ENCODE measurements at places on chromosomes 1 and 21.

DNA sequence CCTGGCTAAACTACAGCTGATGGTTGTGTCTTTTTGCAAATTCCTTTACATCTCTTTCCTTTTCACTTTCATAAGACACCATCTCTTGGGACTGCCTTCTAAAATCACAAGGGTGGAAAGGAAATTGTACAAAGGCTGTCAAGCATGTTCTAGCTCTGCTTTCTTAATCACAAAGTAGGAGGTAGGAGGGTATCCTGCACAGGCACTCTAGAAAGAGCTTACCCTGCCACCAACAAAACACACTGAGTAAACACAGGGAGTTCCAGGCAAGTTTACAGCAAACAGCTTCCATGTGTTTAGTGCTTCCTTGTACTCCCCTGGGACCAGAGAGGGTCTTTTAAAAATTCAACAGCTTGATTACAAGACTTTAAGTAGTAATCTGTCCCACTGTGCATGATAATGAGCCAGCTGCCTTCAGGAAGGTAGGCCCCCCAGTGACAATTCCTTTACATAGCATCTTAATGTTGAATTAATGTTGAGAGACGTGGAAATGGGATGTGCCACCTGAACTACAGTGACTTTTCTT, 2.4 kb downstream of the PLPP3 start:
- DNase-seq: no peak

GRCh38 chr21:45768011-45768739, 124.7 kb downstream of the PCBP3 start:
- DNase-seq: no peak

DNA sequence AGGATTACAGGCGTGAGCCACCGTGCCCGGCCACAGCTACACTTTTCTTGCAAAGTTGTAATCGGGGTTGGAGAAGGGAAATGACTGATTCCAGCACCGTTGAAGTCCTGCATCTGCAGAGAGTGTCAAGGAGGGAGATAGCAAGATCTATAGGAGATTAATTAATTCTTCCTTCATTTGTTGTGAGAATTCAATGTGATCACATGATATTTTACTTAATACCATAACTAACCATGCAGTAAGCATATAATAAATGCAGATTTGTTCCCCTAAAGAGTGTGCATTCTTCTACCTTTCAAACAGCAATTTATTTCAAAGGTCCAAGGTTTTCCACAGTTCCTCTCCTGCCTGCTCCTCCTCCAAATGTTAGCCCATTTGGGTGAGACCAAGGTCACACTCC, 204.5 kb downstream of the GREM2 start:
- no peak for DNase-seq

DNA sequence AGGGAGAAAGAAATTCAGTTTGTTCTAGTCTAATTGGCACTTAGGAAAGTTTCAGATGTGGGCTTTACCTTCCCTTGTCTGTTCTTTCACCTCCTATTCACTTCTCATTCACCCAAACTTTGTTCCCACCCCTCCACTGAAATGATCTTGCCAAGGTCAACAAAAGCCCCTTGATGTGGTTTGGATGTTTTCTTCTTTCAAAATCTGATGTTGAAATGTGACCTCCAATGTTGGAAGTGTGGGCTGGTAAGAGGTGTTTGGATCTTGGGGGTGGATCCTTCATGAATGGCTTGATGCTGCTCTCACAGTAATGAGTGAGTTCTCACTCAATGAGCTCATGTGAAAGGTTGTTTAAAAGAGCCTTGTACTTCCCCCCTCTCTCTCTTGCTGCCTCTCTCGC, 379.3 kb downstream of the HHIPL2 start:
- DNase-seq: no peak

DNA sequence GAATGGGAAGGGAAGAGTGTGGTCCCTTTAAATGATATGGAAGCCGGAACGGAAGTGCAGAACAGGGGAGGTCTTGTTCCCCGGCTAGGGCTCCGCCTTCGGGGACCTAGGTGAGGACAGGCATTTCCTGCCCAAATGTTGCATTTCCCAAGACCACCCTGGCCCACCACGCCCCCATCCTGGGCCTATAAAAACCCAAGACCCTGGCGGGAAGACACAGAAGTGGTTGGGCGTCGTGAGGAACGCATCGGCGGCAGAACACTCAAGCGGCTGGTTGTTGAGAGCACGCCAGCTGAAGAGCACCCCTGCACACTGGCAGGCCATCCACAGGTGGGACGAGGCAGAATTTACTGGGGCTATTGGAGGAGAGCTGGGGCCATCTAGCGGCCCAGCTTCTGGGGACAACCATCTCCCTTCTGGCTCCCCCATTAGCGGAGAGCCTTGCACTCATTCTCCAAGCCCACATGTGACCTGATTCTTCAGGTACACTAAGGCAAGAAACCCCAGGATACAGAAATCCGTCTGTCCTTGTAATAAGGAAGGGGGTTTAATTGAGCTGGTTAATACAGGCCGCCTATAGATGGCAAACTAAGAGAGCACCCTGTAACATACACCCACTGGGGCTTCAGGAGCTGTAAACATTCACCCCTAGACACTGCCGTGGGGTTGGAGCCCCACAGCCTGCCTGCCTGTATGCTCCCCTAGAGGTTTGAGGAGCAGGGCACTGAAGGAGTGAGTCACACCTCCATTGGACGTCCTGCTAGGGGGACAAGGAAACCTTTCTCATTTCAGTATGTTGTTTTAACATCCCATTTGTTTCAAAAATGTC, 1327.9 kb downstream of the BRINP3 start:
- DNase-seq: no peak

DNA sequence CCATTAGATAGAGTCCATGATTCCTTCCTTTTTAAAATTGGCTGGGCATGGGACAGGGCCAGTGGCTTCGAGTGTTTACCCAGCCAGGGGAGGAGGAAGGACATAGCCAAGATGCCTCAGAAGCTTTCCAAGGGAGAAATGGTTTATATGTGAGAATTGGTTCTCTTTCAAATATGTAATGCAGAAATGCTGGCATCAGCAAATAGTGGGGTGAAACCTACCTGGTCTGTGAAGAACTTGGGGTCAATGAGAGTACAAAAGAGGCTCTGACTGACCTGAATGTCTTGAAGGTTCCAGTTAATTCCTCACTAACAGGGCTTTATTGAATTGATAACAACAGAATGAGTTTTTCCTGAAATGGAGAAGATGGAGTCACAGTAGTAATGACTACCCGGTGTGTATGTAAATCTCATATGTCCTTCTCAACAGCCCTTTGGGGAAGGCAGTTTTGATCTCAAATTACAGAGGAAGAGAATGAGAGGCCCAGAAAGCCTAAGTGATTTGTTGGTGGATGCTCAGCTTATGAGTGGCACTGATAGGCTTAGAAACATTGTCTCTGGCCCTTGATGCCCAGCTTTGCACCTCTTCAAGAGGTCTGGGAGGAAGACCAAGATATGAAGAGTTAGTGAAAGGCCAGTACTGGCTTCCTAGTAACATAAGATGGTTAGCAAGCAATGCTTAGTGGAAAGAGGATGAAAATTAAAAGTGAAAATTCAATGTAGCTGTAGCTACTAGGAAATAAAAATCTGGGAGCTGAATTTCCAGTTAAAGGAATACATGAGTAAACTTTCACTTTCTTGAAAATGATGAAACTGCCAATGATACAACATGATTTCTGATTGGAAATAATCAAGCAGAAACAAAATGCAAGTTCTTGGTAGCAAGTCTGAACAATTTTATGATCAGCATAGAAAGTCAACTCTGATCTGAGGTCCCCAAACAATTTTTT, 2.7 kb downstream of the ATF3 start:
- DNase-seq: no peak
